Fibroblast of skin of right quadriceps (primary cell): ENCODE measurements at places on chromosomes 3 and 15.

- DNase-seq = no peak
These were observed 105.2 kb upstream of the UMPS start for GRCh38 chr3:124625074-124625473.

GRCh38 chr15:46117071-46117470 is 482.2 kb downstream of the SQOR start:
- peak; percentile 50 for DNase-seq

- DNase-seq = no peak
These were observed 250.7 kb downstream of the OPA1 start for GRCh38 chr3:193843474-193844301.

GRCh38 chr3:58093574-58094195 is 85.5 kb downstream of the FLNB start:
- peak; percentile 48 for DNase-seq

DNA sequence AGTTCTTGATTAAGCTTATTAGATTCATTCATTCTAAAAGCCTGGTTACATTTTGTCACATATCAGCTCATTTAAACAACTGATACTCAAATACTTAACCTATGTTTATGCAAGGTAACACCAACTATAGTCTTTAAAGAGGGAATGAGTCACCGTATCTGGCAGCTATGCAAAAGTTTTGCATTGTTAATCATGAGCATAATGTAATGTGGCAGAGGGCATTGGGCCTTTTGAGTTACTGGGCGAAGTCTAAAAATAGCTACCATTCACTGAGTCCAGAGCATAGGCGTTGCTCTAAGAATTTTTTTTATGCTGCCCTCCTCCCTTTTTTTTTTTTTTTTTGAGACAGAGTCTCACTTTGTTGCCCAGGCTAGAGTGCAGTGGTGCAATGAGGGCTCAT is 277.7 kb upstream of the ZNF717 start:
- DNase-seq = peak; percentile 45

DNA sequence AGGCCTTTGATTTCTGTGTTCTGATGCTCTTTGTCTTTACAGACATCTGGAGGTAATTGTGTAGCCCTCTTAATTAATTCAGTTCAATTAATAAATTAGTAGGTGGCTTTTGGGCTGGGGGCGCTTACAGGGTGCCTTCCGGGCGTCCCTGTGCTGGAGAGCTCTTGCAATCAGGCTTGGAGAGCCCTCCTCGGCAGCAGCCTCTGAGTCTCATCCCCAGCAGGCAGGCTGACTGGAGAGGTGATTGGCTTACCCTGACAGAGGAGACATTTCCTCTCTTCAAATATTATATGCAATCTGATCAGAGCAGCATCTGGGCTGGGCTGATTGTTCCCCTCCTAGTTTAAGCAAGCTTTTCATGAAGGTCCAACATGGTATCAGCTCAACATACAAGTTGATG is 250.7 kb downstream of the LPP start:
- no peak for DNase-seq

- DNase-seq = no peak
These were observed 107.9 kb upstream of the DPPA4 start for GRCh38 chr3:109445210-109445609.

GRCh38 chr3:90241481-90241880 is 1134.1 kb downstream of the EPHA3 start:
- no peak for DNase-seq

DNA sequence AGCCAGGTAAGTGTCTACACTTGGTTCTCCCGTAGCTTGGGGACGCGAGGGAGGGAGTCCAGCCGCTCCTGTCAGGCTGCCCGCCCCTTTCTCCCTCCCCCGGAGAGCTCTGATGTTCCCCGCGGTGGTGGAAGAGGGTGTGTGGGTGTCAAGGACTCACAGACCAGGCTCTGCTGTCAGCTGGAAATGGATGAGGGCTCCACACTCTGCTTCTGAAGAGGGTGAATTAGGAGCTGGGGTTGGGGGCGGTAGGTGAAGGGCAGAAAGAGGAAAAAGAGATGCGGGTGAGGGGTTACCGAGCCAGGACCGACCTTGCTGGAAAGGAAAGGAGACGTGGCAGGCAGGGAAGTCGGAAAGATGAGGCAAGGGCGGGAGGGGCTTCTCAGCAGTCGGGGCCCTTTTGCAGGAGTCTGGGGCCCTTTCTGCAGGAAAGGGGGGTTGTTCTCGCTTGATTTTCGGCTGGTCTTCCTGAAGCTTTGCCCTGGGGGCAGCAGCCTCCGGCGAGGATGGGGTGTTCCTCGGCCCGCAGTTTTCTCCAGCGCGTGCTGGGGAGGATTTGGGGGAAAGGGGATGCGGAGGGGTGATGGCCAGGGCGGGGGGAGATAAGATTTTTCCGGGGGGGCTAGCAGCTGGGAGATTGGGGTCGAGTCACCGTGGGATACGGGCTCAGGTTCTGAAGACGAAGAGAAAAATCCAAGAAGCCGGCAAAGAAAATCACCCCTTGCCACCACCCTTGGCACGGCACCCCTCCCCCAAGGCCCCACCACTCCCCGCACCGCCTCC is 602 bp upstream of the BAHD1 start:
- DNase-seq = peak; percentile 37

DNA sequence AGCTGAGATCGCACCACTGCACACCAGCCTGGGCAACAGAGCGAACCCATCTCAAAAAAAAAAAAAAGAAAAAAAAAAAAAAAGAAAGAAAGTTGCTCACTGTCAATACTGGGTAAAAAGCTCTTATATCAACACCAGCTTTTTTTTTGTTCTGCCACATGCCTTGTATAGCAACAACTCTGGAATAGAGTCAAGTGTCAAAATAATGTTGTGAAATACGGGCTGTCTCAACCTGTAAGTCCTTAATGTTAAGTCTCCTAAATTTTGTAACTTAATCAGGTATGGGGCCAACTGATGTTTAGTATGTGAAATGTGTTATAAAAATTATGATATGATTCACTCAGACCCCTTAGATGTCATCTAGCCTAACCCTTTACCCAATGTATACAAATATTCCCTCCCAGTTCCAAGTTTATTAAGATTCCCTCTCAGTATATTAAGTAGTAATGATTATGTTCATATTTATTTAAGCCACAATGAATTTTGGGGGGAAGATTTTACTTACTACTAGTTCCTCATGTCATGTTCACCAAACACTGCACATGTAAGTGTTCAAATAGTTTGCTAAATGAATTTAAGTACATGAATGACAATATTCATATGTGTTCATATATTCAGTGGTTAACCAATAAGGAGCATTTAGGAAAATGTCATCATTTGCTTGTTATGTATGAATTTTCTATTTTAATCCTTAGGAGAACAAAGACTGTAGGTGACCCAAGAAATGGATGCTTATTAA is 52.2 kb downstream of the GPR160 start:
- no peak for DNase-seq

- peak; percentile 30 for DNase-seq
These were observed 4.9 kb downstream of the ABHD17C start for GRCh38 chr15:80699981-80700380.

DNA sequence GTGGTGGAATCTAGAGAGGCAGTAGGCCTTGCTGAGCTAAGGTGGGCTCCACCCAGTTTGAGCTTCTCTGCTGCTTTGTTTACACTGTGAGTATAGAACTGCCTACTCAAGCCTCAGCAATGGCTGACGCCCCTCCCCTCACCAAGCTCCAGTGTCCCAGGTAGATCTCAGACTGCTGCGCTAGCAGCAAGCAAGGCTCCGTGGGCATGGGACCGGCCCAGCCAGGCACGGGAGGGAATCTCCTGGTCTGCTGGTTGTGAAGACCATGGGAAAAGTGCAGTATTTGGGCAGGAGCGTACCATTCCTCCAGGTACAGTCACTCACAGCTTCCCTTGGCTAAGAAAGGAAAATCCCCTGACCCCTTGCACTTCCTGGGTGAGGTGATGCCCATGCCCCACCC is 407.1 kb downstream of the ZPLD1 start:
- no peak for DNase-seq

- DNase-seq = no peak
These were observed 201.6 kb downstream of the SATB1 start for GRCh38 chr3:18223571-18223970.

DNA sequence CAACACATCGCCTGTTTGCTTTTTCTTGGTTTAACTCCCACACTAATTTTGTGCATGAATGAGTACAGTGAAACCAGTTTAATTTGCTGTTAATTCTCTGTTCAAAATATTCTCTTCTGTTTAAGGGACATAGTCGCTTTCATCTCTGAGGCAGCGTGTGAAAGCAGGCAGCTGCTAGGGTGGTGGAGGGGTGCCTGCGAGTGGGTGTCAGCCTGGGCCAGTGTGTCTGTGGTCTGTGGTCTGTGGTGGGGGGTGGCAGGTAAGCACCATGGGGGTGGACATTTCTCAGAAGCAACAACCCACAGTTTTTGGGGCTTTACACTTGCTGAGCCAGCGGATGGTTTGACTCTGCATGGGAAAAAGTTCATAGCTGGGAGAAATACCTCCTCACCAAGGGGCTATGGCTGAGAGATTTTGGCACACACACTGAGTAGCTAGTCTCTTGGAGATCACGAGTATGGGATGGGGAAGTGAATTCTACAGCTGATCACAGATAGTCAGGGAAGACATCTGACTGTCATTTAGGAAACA is 109.2 kb downstream of the EPHB1 start:
- DNase-seq = no peak

GRCh38 chr3:119352034-119352609 is 57.9 kb downstream of the ARHGAP31 start:
- peak; percentile 43 for DNase-seq

DNA sequence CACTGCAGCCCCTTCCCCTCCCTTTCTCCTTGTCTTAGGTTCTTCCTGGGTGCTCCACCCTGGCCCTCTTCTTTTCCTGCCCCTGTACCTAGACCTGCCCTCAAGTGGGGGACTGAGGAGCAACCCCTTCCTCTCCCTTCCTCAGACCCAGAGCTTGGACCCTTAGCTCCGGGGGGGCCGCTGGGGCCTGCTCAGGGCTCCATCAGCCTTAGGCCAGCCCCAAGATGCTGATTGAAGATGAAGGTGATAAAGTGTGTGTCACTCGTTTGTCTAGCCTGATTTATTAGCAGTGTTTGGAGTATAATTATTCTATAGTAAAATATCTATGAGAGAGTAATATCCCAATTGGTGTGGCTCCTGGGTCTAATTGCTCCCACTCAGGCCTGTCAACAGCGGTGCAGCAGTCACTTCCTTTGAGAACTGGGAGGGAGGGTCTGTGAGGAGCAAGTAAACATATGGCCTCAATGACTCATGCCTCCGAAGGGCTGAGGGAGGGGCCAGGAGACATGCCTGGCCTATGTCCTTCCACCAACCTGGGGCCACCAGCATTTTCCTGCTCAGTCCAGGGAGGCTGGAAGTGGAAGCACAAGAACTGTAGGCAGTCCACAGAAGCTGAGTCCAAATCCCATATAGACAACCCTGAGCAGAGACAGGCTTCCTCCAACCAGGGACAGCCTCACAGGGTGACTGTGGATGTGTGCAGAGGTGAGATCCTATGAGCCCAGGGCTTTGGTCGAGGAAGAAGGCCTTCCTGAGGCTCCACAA is 123.2 kb downstream of the DNAJB8 start:
- peak; percentile 69 for DNase-seq

DNA sequence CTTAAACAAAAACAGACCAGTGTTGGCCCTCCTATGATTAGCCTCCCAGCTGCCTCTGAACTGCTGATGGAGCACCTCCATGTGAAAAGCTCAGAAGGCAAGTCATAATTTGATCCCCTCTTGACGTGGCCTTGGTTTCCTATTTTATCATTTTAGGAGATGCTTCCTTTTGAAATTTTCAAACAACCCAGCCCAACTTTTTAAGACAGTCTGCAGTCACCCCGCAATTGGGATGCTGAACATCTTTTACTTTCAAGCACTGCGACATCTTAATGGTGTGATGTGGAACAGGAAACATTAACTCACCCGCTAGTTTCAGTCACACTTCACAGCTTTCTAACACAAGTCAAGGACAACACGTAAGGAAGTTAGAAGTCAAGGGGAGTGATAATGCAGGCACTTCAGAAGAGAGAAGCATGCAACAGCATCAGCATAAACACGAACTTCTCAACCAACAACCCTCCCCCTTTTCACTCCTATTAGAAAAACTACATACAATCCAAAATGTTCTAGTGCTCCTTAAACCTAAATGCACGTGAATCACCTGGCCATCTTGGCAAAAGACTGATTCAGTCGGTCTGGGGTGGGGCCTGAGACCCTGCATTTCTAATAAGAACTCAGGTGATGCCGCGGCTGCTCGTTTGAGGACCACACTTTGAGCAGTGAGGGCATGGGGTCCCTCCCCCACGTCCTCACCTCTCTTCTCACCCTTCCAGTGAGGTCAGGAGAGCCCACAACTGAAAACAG is 161.5 kb downstream of the FOXP1 start:
- DNase-seq = no peak

GRCh38 chr15:83063551-83063950 is 3.5 kb downstream of the BTBD1 start:
- no peak for DNase-seq

- no peak for DNase-seq
These were observed 213.8 kb downstream of the NR1D2 start for GRCh38 chr3:24158761-24159454.

- DNase-seq = no peak
These were observed 2.2 kb upstream of the CD47 start for GRCh38 chr3:108093021-108093420.

- DNase-seq = no peak
These were observed 27.3 kb downstream of the CCR3 start for GRCh38 chr3:46269556-46269955.

- peak; percentile 20 for DNase-seq
These were observed 79.2 kb downstream of the FMN1 start for GRCh38 chr15:33115191-33115861.

GRCh38 chr3:106643684-106644161 is 733.5 kb upstream of the CCDC54 start:
- DNase-seq = no peak

GRCh38 chr15:55003965-55004873 is 192.5 kb downstream of the RSL24D1 start:
- no peak for DNase-seq

DNA sequence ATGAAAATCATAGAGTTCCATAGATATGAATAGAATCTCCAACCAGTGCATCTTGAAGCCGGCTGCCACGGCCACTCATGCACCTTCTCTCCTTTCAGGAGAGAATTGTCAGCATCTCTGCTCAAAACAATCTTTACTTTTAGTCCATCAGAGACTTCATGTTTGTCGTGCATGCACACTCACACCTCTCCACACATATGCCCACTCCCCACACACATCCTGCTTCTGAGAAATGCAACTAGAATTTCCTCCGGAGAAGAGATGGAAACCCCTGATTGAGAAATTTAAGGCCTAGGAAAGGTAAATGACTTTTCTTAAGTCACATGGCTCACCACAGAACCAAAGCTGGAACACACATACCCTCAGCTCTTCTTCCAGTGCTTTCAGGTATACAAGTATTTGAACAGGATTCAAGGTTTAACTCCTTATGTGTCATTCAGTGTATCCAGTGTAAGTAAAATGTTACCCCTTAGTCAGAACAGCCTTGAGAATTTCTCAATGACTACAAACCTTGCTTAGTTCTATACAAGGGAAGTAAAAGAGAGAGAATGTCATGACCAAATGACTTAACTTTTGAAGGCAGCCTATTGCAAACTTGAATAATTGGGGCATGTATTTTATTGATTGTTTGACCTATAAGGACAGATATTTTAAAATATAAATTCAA is 69.1 kb upstream of the TSEN2 start:
- no peak for DNase-seq
